Occipital lobe (tissue), 3 donors: ENCODE measurements at places on chromosomes 4 and X. TPM values are rescaled to one million over a fixed set of nuclear protein-coding genes. Genes with fewer than 3 reads are reported as not detected.

Gene GPR101
- not detected for total RNA-seq

Gene CT45A3
- not detected for total RNA-seq

Gene CENPVL1
- total RNA-seq, result 1.7 TPM

Gene PRIMPOL
- 43.8 TPM for total RNA-seq

Gene IBSP
- not detected for total RNA-seq

Gene METAP1
- total RNA-seq, result 34.0 TPM

Gene GRIA2
- total RNA-seq, result 585 TPM

Gene MCTS1
- 39.1 TPM for total RNA-seq

Gene CAPN6
- total RNA-seq, result 0.31 TPM

Gene BEX4
- total RNA-seq, result 98.1 TPM
